ENCODE measurements at places on chromosomes 5 and 9.

DNA sequence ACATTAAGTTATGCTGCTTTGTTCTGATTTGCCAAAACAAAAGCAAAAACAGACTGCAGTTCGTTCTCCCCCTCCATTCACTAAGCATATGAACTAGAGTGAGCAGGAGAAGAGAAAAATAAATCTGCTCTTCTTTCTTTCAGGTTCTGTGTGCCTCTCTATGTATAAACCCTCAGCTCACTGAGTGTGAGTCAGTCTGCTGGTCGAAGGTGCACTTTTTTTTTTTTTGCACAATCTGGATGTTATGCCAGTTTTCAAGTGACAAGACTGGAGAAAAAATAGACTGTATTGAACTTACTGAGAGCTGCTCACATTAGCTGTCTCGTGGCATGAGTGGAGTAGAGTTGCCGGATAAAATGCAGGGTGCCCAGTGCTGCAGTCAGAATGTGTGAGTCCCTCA, 244.6 kb upstream of the ATP10B start:
- DNase-seq, result no peak

DNA sequence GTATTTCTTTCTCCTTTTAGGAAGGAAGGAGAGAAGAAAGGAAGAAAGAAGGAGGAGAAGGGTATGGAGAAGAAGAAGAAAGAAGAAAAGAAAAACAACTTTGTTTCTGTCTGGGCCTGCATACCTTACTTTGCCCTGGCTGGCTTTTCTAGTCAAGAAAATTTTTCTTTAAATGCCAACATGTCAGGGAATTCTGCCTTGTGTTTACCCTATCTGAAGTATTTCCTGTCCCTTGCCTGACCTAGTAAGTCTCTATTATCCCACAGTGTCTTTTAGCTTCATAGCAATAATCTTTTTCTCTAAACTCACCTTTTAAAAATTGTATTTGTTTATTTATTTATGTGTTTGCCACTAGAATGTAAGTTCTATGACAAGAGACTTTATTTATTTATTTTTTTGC, 1864.1 kb downstream of the EFNA5 start:
- DNase-seq, result no peak

DNA sequence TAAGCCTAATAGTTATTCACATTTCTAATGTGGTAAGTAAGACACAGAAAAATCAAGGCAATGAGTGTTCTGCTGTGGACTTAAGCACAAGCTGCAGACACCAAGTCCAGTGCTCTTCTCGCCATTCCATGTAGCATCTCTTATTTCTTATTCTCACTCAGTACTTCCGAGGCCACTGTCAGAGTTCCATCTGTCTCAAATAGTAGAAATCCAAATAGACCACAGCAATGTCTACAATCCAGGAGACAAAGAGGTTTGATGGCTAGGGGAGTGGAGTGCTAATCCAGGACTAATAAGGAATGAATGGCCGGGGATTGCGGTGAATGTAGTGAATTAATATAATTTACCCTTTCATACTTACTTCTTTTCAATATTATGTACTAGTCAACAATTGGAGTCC, 147.3 kb downstream of the FBXL7 start:
- no peak for DNase-seq

DNA sequence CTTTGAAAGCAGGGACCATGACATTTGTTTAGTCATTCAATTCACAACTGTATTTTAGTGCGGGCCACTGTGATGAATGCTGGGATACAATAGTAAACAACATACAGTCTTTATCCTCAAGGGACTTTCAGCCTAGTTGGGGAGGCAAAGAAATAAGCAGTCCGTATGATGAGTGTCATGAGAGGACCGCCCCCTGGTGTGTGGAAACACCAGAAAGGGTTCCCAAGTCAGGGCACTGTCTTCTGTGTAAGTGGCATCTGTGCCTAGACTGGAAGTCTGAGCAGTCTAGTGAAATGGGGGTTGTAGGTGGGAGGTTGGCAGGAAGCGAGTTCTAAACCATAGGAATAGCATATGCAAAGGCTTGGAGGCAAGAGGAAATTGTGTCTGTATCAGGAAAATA, 6.8 kb downstream of the C9orf43 start:
- DNase-seq, result no peak

DNA sequence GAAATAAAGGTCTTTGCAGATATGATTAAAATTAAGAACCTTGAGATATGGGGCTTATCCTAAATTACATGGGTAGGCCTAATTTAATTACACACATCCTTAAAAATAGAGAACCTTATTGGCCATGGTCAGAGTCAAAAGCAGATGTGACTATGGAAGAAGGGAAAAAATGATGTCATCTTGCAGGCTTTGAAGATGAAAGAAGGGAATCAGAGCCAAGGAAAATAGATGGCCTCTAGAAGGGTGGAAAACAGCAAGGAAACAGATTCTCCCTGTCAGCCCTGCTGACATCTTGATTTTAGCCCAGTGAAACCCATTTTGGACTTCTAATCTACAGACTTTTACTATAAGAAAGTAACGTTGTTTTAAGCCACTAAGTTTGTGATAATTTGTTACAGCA, 37.6 kb upstream of the KCNN2 start:
- DNase-seq, result no peak

DNA sequence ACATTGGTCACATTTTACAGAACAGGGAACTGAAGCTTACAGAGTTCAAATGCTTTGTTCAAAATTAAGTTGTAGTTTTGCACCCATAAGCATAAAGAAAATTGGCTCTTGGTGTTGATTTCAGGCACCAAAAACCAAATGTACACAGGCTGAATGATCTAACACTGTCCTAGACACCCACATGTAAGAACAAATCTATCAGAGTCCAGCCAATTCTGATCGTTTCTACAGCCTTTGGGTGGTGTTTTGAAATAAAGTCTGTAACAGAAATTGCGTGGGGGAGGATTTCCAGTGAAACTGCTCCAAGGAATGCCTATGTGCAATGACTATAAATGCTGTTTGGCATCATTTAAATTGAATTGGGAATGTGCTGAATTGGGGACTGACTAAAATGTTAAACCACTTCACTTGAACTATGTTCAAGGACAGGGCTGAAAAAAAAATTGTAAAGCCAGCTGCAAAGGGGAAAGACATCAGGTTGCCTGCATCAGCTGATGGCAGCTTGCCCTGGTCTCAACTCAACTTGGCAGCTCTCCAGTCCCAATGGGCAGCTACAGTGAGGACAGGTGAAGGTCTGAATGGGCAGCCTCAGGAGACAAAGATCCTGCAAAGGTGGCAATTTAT, 92.2 kb upstream of the TRPC7 start:
- DNase-seq, result no peak

GRCh38 chr5:154118893-154119336, 71.6 kb upstream of the GALNT10 start:
- DNase-seq, result no peak

DNA sequence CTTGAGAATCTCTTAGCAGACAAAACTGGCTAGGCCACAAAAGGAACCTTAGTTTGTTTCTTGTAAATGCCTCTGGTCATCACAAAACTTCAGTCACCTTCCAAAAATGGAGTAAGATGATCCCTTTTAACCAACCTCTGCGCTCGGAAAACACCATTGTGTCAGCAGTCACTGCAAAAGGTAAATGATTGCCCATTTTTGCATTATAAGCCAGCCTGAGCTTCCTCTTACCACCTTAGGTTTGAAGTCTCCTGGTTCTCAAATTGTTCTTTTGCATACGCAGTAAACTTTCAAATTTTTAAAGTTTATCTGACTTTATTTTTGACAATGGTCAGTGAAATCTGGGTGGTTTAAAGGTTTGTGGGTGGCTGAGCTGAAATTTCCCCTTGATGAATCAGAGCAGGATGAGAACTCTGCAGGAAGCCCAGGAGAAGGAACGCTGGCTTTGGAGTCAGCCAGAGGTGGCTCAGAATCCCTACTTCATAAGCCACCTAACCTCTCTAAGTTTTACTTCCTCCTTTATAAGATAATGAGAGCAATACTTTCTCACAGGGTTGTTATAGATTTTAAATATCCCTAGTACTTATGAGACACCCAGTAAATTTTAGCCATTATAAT, 131.4 kb downstream of the MED10 start:
- no peak for DNase-seq

- no peak for DNase-seq
These were observed 379.6 kb downstream of the MLLT3 start for GRCh38 chr9:20242510-20243189.

GRCh38 chr9:131237291-131237690, 39.0 kb downstream of the FAM78A start:
- no peak for DNase-seq

GRCh38 chr5:149969181-149969930, 8.8 kb downstream of the SLC26A2 start:
- no peak for DNase-seq

DNA sequence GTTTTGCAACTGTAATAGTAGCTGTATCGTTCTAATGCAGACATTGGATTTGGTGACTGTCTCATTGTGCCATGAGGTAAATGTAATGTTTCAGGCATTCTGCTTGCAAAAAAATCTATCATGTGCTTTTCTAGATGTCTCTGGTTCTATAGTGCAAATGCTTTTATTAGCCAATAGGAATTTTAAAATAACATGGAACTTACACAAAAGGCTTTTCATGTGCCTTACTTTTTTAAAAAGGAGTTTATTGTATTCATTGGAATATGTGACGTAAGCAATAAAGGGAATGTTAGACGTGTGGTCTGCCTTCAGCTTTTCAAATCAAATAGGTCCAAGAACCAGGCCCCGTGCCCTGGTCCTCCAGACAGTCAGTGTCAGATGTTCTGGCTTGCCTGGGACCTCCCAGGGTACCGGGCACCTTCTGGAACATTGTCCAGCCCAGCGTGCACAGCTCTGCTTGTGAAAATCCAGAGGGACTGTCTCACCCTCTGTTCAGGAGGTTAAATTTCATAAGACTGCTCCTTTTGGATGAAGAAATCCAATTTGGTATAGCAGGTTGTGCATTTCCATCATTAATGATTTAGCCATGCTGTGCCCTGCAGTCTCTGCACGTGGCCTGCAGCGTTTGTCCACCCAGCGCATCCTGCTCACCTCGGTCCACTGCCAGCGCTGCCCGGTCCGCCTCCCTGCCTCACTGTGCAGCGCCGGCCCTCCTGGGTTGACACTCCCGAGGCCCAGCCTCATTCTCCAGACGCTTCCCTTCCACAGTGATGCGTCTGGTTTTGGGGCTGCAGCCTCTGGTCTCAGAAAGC, 6.6 kb upstream of the AHRR start:
- DNase-seq, result no peak

DNA sequence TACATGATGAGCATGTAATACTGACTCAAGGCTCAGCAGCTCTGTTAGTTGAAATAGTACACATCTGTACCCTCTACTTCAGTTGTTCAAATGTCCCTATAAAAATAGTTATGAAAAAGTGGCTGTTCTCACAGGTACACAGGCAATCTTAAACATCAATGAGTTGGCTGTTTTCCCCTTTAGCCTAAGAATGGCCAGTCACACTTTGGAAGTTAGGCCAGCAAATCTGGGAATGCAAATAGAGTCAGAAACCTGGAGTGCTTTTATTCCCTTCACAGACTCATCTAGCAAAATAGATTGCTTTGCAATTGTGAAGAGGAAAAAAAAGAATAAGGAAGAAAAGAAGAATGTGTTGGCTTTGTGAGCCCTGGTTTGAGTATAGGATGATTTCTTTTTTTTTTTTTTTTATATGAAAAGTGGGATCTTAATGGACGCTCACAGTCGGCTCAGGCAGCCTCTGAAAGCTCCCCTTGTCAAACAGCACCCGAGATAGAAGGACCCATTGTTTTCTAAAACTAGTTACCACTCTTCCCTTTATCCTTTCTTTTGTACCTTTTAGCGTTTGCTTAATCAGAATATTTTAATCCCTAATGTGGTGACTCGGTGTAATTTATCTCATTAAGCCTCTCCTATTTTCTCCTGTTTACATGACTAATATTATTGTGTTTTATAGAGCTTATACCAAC, 27.9 kb upstream of the TLE1 start:
- DNase-seq, result no peak

DNA sequence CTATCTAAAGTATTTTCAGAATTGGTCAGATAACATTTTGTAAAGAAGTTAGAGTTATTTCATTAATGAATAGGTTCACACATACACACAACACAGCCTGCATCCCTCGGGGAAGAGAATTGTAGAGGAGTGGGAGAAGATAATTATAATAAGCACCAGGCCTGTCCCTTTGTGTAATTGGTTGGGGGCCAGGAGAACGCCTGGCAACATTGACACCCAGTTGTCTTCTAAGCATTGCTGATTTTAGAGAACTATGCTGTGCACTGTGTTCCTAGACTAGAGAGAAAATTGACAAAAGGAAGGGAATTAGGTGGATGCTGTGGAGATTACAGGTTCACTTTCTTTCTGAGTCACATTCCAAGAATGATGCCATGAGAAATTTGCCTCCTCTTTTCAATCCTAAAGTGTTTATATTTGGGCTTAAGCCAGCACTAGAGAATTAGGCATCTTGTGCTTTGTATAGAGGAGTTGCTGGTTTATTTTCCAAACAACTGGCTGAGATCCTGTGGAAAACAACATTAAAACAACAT, 247.6 kb downstream of the COX7C start:
- no peak for DNase-seq

DNA sequence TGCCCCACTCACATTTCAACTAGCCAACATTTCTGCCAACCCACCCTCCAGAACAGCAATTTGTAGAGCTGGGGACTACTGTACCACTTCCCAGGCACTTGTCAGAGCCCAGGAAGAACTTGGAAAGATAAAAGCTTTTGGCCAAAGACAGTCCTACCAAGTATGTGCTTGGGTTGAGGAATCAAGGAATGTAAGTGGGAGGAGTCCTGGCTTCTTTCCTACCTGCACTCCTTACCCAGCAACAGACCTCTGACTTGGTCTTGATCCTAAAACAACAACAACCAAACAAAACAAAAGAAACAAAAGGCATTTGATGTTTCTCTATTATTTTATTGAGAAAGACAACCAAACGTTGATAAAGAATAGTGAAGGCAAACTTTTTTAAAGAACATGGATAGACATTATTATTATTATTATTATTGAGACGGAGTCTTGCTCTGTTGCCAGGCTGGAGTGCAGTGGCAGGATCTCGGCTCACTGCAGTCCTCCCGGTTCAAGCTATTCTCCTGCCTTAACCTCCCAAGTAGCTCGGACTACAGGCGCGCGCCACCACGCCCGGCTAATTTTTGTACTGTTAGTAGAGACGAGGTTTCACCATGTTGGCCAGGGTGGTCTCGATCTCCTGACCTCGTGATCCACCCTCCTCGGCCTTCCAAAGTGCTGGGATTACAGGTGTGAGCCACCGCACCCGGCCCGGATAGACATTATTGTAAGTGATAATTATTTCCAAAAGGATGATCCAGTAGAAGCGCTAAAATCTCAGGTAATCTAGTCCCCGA, 33.5 kb downstream of the ANXA2R start:
- DNase-seq, result no peak

GRCh38 chr5:6950860-6951259, 237.6 kb downstream of the TENT4A start:
- no peak for DNase-seq

GRCh38 chr5:157189223-157189622, 8.6 kb downstream of the ITK start:
- no peak for DNase-seq

DNA sequence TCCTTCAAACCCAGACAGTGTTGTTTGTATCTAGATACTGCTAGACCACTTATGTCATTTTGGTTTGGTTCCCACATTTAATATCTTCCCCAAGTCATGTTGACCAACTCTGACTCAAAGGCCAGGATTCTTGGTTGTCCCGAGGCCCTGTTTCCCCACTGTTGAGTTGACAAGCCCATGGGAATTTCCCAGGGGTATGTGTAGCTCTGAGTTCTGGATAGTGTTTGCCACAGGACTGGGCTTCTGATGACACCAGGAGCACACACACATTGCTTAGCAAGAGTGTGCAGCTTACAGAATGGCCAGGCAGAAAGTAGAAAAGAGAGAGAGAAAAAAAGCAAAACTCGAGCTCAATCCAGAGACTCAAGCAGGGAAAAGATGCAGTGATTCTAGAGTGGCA, 214.4 kb downstream of the NXNL2 start:
- DNase-seq, result no peak

- DNase-seq, result peak; percentile 50
These were observed 16.4 kb upstream of the SPINK6 start for GRCh38 chr5:148186248-148187003.
